ENCODE measurements at places on chromosomes 11 and 22.

DNA sequence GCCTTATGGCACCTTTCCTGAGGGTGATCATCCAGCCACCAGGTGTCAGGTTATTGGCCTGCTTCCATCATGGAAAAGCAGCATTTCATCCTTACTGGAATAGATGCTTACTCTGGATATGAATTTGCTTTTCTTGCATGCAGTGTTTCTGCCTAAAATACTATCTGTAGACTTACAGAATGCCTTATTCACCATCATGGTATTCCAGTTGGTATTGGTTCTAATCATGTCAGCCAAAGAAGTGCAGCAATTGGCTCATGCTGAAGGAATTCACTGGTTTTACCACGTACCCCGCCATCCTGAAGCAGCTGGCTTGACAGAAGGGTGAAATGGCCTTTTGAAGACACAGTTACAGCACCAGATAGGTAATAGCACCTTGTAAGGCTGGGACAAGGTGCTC lies 194.2 kb downstream of the AASDHPPT start:
- DNase-seq: no peak

- no peak for DNase-seq
Measured at GRCh38 chr22:42363892-42364291, 68.3 kb downstream of the NFAM1 start.

GRCh38 chr22:29208879-29209623 lies 3.4 kb downstream of the EMID1 start:
- no peak for DNase-seq

DNA sequence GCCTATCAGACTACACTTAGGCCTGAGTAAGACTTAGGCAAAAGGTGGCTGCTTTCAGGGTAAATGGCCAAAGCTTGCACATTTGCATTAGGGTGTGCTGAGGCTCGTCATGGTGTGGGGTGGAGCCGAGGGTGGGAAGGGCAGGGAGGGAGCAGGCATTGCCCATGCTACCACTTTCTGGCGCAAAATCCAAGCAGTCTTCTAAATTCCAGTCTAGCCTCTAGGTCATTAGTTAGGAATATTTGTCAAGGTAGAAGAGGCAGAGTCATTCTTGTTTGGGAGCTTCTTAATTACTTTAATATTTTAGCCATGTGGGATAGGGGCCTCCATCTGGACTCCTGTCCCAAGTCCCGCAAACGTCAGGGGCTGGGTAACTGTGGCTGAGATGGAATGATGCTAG lies 28.6 kb downstream of the SCUBE1 start:
- no peak for DNase-seq

DNA sequence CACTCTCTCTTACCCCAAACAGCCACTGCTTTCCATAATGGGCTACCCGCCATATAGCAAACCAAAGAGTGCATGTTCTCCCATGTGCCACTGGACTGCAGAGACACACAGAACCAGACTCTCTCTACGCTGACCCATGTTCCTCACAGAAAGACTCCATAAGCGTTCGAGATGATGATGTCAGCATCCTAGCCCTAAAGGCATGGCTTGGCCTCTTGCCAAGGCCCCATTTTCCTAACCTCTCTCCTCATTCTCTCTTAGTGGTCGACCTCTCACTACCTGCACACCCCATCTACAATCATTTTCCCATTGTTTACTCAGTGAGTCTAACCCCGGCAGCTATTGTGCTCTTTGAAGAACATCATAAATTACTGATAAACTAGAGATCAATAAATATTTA lies 4.9 kb downstream of the NDUFC2 start:
- DNase-seq: no peak

- DNase-seq: no peak
Measured at GRCh38 chr22:48315439-48316256, 1512.0 kb downstream of the BRD1 start.

DNA sequence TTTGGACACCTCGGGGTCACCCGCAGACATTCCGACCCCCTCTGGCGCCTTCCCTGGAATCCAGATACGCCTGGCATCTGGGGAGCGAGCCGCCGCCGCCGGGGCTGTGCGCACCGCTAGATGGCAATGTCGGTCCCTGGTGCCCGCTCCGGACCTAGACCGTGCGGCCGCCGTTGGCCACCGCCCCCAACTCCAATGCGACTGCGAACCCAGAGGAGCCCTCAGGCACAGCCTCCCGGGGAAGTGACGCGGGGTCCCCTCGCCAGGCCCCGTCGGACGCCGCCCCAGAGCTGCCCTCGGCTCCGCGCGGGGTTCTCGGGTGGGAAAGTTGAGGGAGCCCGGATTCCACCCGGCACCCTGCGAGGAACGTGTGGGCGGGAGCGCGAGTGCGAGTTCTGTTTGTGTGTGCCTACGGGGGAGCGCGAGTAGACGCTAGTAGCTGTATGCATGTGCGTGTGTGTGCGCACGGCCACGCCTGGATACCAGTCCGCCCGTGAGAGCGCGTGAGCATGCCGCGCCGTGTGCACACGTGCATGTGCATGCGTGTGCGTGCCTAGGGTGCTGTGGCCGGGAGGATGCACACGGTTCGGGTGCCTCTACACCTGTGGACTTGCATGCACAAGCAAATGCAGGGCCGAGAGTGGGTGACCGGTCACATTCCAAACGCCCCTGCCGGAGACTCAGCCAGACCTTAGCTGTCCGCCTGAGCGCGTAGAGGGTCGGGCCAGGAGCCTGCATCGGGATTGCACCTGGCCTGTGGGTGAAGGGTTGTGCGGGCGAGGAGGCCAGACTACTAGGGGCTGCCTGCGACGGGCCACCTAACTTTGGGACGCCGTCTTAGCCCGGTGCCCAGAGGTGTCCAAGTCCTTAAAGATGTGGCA lies 1.9 kb downstream of the CHRM4 start:
- DNase-seq: no peak

GRCh38 chr11:108973402-108974162 lies 308.7 kb downstream of the DDX10 start:
- DNase-seq: no peak

DNA sequence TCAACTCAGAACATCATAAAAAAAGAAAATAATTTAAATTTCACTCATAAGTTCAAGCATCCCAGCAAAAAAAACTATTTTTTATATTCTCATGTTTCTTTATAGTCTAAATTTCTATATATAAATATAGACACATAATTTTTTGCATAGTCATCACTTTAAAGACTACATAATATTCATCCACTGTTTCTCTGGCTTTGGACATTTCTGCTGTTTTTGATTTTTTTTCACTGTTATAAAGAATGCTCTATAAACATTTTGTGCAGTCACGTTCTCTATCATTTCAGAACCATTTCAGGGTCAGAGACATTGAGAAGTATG lies 59.7 kb upstream of the CLPB start:
- DNase-seq: no peak

GRCh38 chr22:19693981-19694670 lies 20.2 kb upstream of the SEPTIN5 start:
- DNase-seq: no peak

GRCh38 chr11:1975185-1975584 lies 22.5 kb downstream of the H19 start:
- DNase-seq: no peak

DNA sequence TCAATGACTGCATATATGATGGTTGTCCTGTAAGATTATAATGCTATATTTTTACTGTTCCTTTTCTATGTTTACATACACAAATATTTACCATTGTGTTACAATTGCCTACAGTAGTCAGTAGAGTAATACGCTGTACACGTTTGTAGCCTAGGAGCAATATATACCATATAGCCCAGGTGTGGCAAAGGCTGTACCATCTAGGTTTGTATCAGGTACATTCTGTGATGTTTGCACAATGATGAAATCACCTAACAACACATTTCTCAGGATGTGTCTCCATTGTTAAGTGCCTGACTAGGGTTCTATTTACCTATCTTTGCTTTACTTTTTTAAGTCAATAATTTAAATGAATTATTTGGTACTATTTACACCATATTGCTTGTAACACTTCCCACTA lies 21.9 kb downstream of the PRR5L start:
- no peak for DNase-seq

GRCh38 chr22:27378995-27379394 lies 422.6 kb downstream of the MN1 start:
- DNase-seq: no peak

DNA sequence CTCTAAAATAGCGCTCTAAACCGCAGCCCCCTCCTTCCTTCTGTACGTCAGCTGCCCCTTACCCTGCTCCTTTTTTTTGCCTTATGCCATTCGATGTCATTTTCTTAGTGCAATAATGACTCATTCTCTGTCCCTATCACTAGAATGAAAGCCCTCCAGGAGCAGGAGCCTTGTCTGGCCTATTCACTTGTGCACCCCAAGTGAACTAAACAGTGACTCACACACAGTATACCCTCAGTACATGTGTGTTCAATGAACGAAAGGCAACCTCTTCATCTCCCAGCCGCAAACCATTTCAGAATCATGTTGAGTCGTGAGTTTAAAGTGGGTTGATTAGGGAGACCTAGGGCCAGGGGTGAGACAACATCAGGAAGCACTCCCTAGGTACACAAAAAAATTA lies 50.7 kb upstream of the SPATA19 start:
- peak; percentile 0 for DNase-seq

GRCh38 chr11:75302371-75302770 lies 49.1 kb downstream of the ARRB1 start:
- DNase-seq: no peak

- peak; percentile 65 for DNase-seq
Measured at GRCh38 chr22:25110846-25111578, 88.6 kb upstream of the CRYBB3 start.

DNA sequence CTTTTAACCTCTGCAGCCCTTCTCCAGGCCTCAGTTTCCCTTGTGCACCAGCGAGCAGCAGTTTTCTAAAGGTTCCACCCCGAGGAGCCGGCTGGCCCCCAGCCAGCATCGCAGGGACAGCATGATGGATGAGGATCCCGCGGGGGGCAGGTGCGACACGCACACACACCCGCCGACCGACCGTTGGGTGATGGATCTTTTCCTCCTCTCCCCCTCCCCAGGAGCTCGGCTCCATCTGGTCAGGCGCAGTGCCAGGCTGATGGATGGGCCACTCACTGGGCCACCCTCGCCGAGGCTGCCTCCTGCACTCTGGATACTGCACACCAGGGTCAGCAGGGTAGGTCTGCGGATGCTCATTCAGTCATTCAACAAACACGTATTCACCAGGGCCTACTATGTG lies 12.8 kb upstream of the CABP7 start:
- no peak for DNase-seq

DNA sequence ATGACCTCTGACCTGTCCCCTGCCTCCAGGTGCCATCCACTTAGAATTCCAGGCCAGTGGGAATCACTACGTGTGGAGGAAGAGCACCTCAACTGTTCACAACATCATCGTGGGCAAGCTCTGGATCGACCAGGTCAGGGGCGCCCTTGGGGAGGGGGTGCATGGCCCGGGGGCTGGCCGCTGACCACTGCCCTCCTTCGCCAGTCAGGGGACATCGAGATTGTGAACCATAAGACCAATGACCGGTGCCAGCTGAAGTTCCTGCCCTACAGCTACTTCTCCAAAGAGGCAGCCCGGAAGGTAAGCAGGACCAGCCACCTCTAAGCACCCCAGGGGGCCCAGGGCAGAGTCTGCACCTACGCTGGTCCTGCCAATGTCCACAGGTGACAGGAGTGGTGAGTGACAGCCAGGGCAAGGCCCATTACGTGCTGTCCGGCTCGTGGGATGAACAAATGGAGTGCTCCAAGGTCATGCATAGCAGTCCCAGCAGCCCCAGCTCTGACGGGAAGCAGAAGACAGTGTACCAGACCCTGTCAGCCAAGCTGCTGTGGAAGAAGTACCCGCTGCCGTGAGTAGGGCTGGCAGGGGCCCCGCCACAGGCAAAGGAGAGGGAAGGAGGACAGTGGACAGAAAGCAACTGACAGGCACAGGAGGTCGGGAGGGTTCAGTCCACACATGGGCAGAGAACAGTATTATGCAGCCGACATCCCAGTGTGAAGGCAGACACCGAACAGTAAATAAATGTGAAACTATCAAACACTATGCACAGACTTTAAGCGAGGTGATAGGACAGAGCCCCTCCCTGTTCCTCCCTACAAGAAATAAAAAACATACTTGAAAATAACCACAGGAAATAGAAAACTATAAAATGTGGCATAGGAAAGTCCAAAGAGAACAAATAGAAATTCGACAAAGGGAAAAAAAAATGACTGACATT lies 74.9 kb downstream of the MORC2 start:
- no peak for DNase-seq

DNA sequence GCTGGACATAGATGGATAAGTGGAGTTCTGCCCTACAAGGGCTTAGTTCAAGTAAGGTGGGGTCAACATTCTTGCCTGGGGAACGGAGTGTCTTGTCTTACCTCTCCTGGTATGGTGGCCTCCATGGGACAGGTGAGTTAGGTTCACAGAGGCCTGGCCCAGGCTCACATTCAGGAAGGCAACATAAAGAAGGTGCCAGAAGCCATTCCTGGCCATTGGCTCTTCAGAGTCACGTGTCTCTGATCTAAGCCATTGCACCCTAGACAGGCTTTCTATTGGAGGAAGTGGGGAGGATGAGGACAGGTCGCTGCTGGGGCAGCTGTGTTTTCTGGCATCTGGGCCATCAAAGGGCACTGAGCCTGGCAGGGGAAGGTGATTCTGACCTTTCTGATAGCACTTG lies 14.8 kb downstream of the LMO2 start:
- no peak for DNase-seq
